ENCODE measurements at places on chromosomes 4 and X.
A peak's percentile ranks its signal among the peaks of the same experiment; 100 is the strongest.

DNA sequence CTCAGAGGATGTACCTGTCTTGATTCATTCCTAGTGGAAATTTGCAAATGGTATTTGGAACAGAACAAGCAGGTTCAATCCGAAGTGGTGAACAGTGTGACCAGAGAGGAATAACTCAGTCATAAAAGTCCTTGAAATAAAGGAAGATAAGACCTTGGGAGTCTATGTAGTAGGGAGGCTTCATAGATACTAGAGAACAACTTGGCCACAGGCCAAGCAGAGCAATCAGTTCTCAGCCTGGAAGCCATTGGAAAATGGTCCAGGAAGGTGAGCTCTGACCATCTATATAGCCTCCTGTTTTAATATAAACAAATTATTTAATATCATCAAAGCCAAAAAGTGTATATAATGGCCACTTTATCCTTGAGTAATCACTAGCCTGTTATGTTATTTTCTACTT lies 11.3 kb downstream of the TXK start:
- DNase-seq: no peak

- DNase-seq: no peak
These were observed 35.1 kb downstream of the NELFA start for GRCh38 chr4:1973661-1974060.

- DNase-seq: no peak
These were observed 5.3 kb downstream of the GPM6A start for GRCh38 chr4:175806727-175807126.

- peak; percentile 13 for DNase-seq
These were observed 73.2 kb downstream of the NFKB1 start for GRCh38 chr4:102574317-102574716.

DNA sequence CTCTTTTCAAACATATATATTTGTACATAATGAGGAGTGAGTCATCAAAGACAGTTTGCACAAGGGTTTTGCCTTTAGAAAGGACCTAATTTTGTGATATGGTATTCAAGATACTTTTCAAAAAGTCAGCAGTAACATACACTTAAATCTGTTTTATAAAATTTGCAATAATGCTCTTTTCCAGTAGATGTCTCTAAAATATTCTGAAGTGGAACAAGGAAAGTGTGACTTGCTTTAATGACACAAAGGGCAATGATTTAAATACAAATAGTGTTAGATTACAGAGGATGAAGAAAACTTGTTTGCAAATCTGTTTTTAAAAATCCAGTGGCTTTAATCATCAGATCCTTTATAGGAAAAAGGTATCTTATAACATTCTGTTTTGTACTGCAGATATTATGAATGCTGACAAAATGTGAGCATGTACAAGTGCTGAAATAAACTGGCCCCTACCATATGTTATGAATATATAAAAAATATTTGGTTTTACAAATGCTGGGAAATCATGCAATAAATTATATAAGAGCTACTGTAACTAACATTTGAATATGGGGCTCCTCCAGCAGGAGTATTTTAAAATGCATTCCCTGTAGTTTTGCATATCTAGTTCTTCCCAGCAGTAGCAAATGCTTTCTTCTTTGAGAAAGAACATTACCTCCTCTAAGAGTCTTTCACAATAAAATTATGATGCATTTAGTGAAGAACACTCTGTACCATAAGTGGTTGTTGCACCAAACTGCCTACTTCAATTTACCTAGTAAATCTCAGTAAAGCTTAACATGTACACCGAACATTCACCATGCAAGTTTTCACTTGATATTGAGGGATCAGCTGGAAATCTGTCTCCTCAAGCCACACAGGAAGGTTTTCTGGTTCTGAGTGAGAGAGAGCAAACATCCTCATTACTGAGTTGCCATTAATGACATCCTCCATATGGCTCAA lies 20.2 kb downstream of the MMRN1 start:
- DNase-seq: no peak

- DNase-seq: no peak
These were observed 6.1 kb downstream of the TCEANC start for GRCh38 chrX:13659063-13659462.

DNA sequence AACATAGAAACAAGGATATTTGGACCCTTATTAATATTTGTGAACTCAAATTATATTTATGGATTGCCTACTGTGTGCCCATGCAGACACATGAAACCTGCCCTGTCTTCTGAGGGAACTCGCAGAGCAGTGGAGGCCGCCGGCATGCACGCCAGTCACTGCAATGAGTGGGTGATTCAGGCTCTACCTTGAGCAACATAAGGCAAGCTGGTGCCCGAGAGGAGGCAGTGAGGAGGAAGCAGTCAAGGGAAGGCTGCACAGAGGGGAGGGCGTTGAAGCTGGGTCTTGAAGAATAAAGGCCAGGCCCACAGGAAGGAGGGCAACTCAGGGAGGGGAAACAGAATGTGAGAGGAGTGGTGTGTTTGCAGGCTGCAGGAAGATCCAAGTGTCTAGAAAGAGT lies 52.8 kb downstream of the PPEF2 start:
- no peak for DNase-seq

GRCh38 chrX:10902001-10902400 lies 209.1 kb upstream of the HCCS start:
- DNase-seq: no peak

GRCh38 chr4:148795156-148795864 lies 353.1 kb upstream of the NR3C2 start:
- DNase-seq: no peak

- no peak for DNase-seq
These were observed 59.4 kb downstream of the TSC22D3 start for GRCh38 chrX:107716118-107716684.

DNA sequence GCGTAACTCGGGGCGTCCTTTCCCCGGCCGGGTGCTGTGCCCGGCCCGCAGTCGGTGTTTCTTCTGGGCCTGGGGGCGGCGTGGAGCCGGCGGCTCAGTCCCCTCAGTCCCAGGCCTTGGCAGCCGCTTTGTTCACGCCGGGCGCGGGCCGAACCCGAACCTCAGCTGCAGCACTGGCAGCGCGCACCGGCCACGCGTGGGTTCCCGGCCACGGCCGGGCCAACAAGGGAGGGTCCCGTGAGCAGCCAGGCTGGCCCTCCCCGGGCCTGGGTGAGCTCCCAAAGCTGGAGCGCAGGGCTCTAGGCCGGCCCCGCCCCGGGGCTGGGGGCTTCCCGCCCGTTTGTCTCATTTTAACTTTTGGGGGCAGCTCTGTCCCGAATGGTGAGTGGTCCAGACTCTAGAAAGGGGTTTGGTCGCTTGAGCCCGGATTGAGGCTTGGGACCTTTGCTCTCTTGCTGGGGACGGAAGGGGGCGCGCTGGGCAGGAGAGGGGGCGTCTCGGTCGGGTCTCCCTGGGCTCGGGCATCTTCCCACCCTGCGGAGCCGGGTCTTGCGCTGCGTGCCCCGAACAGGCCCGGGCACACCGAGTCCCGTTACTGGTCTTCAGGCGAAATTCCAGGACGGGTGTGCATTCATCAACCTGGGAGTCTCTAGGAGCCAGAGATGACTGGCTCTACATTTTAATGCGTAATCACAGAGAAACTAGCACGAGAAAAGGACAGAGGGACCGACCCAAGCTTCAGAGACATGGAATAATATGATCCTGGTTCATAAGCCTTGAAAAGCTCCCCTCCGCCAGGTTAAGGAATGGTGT lies 177.1 kb downstream of the CBR4 start:
- DNase-seq: no peak

GRCh38 chrX:71000139-71000538 lies 68.0 kb downstream of the SNX12 start:
- no peak for DNase-seq

- DNase-seq: no peak
These were observed 60.8 kb downstream of the RRAGB start for GRCh38 chrX:55778322-55778721.

DNA sequence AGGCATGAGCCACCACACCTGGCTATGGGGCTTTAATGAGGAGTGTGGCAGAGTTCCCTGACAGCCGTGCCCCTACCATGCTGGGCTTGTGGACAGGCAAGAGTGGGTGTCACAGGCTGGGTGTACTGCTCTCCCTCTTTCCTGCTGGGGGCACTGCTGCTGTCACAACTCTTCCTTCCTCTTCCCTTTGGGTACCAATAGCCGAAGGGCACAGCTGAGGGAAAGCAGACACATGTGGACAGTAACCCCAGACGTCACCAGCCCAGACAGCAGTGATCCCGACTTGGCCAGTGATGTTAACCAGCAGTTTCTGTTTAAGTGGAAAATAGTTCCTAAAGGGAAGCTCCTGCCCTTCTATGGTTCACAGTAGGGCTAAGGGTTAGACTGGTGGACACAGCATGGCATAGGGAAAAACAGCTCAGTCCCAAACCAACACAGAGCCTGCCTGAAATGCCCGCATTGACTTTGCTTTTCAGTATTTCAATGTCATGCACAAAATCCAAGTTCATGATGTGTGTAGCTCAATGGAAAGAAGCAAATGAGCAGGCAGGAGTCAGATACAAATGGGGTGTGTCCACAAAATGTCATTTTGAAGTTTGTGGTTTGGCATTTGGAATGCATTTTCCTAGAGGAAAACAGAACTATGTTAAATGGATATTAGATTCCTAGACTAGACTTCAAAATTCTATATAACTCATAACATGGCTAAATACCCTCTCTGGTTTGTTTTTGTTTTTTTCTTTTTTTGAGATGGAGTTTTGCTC lies 24.9 kb upstream of the DDX3X start:
- no peak for DNase-seq

DNA sequence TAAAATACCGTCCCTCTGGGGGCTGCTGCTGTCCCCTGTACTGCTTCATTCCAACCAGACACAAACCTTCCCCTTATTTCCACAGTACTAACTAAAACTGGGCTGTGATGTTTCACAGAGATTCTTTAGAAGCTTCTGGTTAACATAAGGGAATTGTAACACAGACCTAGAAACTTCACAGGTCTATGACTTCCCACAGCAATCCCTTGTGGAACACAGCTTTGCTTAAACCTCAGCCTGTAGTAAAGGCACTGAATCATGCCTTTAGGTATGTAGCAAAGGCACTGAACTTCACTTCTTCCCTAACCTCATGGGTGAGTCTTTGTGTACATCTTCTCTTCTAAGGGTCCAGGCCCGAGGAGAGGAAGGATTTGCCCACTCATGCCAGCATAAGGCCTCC lies 49.4 kb downstream of the SPINK2 start:
- DNase-seq: no peak

GRCh38 chr4:179145746-179146525 lies 1703.7 kb upstream of the AGA start:
- peak; percentile 3 for DNase-seq

DNA sequence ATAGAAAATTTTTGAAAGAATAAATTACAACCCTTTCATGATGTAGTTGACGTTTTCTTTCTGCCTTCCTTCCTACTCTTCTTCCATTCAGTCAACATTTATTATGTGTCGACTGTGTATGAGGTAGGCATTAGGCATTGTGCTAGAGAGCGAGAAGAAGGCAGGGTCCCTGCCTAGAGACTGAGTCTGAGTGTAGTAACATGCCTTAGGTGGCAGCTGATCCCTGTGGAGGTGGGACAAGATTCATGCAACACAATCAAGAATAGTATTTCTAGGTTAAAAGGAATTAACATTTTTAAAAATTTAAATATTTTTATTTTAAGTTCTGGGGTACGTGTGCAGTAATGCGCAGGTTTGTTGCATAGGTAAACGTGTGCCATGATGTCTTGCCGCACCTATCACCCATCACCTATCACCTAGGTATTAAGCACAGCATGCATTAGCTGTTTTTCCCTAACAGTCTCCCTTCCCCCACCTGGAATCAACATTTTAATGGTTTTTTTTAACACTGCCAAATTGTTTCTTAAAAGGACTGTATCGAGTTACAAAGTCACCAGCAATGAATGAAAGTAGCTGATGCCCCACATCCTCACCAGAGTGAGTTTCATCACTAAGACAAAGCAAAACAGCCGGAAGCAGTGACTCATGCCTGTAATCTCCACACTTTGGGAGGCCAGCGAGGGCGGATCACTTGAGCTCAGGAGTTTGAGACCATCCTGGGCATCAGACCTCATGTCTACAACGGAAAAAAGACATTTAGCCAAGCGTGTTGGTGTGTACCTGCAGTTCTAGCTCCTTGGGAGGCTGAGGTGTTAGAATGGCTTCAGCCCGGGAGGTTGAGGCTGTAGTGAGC lies 84.0 kb downstream of the WWC2 start:
- peak; percentile 42 for DNase-seq

DNA sequence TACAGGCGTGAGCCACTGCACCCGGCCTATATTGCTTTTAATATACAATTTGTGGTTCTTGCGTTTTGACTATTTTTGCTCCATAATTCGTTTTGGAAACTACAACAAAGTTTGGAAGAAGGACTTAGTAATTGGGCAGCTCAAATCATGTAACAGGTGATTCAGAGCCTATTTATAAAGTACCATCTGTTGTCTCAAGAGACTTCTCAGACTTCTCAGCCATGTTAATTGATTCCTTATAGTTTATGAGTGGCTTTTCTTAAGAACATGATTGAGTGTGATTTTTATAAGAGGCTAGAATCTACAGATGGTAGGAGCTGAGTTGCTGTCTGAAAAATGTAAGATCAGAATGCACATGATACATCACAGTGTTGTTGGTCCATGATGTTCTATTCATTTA lies 240.2 kb downstream of the ADGRL3 start:
- DNase-seq: no peak

- no peak for DNase-seq
These were observed 35.1 kb downstream of the PAGE2 start for GRCh38 chrX:55123900-55124299.

DNA sequence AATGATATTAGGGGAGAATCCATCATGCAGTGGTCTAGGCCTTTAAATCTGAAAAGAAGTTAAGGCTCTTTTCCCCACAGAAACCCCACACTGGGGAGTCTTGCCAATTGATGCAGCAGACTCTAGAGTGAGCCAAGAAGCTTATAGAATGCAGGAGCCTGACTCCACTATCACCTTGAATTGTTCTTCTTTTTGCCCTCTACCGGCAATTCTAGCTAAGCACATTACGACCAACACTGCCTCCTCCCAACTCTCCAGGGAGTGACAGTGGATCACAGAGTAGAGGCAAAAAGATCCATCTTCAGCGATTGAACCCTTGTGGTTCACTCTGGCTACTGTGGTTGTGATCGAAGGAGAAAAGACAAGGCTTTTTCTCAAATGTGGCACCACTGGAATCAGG lies 331.5 kb downstream of the NKX6-1 start:
- DNase-seq: no peak

DNA sequence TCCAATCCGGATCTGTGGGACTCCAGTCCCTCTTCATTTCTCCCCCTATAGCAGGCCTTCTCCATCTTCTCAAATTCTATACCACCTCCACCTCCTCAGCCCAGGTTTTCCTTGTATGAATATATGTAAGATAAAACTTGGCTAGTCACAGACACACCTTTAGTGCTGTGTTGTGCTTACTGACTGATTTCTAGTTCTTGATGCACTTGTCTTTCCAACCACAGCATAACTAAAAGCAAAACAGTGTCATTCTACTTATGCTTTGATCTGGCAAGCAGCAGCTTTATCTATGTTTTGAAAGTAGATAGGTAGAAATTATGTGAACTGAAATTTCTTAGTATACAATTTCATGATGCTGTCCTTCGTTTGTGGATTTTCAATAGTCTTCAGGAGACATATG lies 47.5 kb downstream of the CCNI start:
- DNase-seq: no peak
